Gastroesophageal sphincter (tissue), 4 donors: ENCODE measurements at places on chromosomes 3 and 15.
A peak's percentile ranks its signal among the peaks of the same experiment; 100 is the strongest.

- no peak for ATAC-seq
These were observed 1233.9 kb upstream of the ALCAM start for GRCh38 chr3:104132566-104133403.

DNA sequence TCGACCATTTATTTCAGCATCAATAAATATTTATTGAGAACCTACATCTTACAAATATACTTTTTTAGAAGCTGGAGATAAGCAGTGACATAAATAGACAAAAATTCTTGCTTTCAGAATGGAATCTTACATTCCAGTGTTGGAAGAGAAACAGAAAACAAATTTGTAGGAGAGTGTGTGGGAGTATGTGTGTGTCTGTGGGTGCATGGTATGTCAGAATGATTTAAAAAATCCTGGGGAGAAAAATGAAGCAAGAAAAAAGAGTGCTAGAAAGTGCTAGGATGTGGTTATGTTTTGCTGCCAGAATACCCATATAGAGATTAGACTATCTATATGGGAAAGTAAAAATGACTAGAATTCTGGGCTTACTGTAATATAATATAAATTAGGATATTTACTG is 561.7 kb upstream of the SGO1 start:
- ATAC-seq: no peak

DNA sequence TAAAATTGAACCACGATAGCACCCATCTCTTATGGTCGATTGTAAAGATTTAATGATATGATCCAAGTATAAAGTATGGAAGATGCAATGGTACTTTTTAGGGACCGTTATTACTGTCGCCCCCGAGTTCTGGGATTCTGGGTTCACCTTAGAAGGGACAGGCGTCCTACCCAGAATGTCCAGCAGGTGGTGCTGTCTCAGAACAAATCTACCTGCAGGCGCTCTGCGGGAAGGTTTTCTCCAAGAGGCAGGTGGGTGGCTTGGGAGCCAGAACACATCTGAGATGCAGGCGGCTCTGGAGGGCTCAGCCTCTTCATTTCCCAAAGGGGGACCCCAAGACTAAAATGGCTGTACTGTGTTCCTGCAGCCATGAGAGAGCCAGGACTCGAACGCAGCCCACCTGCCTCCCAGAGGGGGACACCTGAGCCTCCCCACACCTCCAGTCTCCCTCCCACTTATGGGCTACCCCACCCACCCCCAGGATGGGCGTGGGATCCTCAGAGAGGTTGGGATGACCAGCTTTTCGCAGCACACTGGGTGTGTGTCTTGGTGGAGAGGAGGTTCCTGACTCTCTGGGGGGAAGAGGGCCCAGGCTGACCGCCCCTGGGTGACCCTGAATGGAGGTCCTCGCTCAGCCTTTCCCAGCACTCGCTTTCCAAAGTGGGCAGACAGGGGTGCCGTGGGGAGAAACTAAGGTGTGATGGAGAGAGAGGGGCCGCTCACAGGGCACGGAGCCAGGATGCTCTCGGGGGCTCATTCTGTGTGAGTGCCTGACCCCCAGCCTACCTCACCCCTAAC is 28.1 kb upstream of the CORO2B start:
- ATAC-seq: peak; percentile 34

DNA sequence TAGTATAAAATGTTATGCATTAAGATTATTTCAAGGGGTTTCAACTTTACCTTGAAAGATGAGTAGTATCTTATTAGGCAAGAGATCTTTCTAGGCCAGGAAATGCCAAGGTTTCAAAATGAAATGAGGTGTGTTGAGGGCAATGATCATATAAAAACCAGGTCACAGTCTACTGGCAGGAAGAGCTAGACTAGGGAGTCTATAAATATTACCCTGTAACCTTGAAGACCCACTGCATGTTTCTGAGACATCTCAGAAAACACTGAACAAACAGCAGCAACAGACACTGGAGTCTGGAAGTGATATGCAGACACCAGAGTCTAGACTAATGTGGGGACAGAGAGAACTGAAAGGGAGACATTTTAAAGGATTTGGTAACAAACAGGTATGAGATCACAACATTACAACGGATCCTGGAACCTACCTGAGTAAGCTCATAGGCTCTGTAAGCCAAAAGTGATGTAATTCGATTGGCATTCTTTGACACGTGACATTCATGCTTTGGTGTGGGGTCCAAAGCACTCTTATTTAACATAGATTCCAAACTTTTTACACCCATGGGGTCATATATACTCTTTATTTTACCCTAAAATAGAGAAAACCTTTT is 15.0 kb downstream of the TASOR start:
- ATAC-seq: no peak

DNA sequence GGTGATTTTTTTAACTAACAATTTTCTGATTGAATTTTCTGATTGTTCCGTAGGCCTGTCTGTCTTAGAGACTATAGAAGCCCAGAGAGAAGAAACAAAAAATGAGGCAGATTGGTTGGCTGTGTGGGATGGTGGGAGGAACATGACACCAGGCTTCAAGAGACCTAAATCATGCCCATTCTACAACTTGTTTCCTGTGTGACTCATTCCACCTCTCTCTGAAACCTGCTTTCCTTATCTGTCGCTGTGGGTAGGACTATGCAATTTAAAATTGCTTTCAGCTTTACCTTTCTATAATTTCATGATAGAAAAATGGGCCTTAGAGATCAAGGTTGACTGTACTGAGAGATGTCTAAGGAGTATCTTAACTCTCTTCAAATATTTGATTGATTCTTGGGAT is 44.5 kb downstream of the OXNAD1 start:
- no peak for ATAC-seq

DNA sequence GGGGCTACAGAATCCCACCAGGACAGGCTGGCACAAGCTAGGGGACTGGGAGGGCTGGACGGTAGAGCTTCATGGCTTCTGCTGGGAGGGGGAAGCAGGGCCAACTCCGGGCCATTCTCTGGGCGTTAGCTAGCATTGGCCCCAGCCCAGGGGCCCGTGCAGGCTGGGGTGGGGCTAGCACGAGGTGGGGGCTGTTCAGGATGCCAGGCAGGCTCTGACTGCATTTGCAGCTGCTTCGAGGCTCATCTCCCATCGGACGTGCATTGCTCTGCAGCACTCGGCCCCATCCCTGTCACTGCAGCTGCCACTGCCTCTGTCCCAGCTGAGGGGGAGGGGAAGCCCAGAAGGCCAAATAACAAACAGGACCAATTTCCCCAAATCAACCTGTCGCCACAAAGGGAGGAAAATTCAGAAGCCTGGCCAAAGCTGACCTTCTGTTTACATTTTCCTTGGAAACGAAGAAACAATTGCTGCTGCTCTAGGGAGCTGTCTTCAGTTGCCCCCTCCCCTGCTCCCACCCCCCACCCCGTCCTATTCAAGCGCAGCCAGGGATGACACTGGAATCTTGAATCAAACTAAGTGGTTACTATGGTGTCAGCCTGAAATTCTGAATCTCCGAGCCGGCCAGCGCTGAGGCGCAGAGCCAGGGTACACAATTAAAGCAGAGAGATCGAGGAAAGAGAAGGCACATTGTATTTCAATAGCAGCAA is 138.8 kb upstream of the PRR20G start:
- ATAC-seq: no peak

GRCh38 chr3:21331857-21332256 is 419.2 kb downstream of the ZNF385D start:
- ATAC-seq: no peak

DNA sequence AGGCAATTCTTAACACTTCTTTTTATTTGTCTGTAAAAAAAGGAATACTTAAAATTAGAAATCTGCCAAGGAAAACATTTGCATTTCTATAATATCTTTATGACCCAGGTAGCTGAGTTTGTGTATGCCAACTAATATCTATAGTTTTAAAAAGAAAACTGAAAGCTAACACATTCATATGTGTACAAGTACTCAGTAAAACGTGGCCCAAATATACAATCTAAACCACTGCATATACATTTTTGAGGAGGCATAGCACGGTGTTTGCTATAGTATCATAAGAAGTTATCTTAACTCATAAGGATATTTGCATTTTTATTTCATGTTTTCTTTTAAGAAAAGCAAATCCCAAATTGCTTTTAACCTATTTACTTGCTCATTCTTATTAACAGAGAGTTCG is 172.7 kb downstream of the ZBTB20 start:
- no peak for ATAC-seq

- ATAC-seq: no peak
These were observed 35.5 kb upstream of the ST3GAL6 start for GRCh38 chr3:98727638-98728037.

DNA sequence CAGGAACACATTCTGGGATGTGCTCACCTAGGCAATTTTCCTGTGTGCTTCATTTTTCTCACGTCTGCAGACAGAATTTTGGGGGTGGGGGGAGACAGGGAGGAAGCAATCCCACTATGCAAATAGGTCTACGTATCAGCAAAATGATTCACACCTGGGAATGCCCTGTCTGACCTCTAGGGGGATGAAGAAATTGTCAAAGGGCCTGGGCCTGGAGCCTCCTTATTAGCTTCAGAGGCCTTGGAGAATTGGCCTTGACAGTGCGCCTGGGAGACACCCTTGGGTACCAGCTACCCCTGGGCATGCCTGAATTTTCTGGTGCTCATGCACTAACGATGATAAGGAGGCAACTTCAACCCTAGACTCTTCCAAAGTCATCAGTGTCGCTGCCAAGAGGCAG is 207.5 kb downstream of the CADPS start:
- no peak for ATAC-seq

- ATAC-seq: no peak
These were observed 64.8 kb downstream of the FAM43A start for GRCh38 chr3:194750491-194750828.

DNA sequence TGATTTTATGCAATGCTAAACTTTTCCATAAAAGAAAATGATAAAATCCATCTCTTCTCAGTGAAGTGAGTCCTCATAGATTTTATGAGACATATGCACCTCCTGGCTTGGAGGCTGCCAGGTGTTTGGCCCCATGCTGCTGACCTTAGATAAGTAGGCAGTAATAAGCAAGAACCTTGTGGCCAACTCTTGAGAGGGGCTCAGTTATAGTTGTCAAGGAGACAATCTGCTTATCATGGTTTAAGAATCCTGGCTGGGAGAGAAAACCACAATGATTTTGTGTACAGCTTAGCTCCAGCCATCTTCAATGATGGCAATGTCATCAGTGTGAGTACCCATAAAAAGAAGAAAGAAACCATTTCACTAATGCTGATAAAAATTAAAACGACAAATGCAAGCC is 252.1 kb downstream of the CPNE4 start:
- no peak for ATAC-seq

DNA sequence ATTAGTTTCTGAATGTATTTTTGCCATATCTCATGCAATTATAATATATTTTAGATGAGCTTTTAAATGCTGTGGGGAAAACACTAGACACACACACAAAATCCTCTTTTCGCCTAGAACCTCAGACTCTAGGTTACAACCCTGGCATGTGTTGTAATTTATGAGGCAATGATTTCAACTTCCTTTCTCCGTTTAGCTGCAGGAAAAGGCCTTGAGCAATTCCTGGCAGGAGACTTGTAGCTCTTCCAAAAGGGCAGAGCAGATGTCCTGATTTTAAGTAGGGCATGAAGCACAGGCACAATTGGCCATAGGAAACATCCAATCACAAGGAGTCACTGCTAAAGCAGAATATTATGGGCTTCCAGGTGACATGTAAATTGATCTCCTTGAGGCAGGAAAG is 82.0 kb downstream of the GPR156 start:
- peak; percentile 88 for ATAC-seq

GRCh38 chr3:194097141-194097882 is 38.6 kb upstream of the HES1 start:
- ATAC-seq: no peak

- ATAC-seq: no peak
These were observed 102.4 kb upstream of the LRIG1 start for GRCh38 chr3:66603151-66603611.
